ENCODE measurements at places on chromosomes 1 and 21. TPM values are rescaled to one million over a fixed set of nuclear protein-coding genes. Genes with fewer than 3 reads are reported as not detected.

DNA sequence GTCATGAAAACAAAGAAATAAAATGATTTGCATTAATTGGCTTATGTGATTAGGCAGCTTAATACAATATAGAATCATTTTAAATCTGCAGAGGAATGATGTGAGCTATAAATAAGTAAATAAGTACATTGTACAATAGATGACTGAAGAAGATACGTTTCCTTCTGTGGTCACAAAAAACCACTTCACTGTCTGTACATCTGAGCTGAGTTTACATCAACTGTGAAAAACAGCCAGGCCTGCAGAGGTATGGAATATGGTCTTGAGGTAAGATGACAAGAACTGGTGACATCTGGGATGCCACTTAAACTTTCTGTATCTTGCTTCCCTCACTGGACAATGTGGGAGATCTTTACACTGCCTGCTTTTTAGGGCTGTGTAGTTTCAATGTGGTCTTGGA lies 130.0 kb upstream of the BEND5 start:
- no peak for DNase-seq

Gene SPRR2F
- total RNA-seq: not detected

- no peak for DNase-seq
These were observed 255.5 kb upstream of the LRRC7 start for GRCh38 chr1:69312055-69312732.

Gene TCHHL1
- not detected for total RNA-seq

GRCh38 chr21:40041446-40041845 lies 174.2 kb downstream of the PCP4 start:
- no peak for DNase-seq

- no peak for DNase-seq
These were observed 9.1 kb downstream of the EXO1 start for GRCh38 chr1:241857131-241857530.

DNA sequence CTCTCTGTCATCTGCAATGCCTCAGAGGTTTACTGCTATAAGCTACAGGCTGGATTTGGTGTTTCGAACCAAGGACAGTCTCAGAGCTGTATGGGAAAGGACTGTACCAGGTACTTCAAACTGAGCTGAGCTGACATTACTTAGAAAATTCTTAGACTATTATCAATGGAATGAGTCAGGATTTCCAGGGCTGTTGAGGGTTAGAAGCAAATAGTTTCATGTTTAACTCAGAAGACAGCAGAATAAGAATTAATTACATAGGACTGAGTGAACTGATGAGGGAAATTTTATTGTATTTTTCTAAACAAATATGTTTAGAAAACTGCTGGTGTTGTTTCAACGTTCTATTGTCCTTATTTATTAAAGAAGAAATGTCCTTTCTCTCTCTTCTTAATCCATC lies 74.3 kb upstream of the CAPZB start:
- no peak for DNase-seq

Gene OR2L2
- total RNA-seq: not detected

DNA sequence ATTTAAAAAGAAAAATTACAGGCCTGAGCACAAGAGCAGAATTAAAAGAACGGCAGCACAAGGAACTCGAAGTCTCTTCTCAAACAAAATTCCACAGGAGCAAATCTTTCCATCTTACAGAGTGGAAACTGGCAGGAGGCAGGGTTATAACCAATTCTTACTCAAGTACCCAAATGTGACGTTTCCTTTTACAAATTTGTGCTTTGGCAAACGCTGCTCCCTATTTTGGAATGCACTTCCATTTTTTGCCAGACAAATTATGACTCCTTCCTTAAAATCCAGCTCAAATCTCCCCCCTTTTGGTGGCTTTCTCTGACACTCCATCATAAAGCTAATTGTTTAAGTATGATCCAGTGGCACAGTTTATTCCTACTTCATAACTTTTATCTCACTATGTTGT lies 7.8 kb downstream of the ERI3 start:
- no peak for DNase-seq

GRCh38 chr1:219782311-219782710 lies 146.0 kb downstream of the SLC30A10 start:
- no peak for DNase-seq

Gene C1orf94
- not detected for total RNA-seq

Gene TMPRSS3
- total RNA-seq: 0.05 TPM

DNA sequence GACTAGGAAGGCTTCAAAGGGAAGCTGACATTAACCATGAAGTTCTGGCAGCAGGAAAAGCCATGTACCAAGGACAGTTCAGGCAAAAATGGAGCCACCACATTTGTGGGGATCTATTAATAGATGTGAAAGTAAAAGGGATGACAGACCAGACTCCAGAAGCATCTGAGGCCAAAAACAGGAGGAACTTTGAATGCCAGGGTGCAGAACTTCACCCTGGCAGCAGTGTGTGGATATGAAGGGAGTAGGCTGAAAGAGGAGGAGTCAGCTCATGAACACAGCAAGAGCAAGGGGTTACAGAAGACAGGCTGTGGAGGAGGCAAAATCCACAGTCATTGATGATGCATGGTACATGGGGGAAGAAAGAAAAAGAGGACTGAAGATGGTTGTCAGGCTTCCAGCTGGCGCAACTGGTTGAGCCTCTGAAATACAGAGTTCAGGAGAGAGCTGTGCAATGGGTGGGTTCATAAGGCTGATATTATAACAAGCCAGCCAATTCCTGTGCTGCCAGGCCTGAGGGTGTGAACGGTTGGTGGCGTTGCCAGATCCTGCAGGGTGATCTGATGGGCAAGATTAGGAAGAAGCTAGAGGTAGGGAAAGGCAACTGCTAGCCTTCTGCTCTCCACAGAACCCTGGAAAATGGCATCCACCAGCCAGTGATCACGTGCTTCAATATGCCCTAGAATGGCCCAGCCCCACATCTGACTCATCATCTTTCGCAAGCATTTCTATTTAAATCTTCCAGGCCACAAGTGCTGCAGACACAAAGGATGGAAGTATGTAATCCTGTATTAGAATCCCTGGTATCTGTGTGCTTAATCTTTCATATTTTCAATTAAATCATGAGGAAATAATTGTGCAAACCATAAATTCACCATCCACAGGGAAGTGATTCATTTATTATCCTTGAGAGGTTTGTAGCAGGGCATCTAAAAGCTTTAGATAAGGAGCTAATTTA lies 81.9 kb downstream of the SLC25A24 start:
- no peak for DNase-seq

DNA sequence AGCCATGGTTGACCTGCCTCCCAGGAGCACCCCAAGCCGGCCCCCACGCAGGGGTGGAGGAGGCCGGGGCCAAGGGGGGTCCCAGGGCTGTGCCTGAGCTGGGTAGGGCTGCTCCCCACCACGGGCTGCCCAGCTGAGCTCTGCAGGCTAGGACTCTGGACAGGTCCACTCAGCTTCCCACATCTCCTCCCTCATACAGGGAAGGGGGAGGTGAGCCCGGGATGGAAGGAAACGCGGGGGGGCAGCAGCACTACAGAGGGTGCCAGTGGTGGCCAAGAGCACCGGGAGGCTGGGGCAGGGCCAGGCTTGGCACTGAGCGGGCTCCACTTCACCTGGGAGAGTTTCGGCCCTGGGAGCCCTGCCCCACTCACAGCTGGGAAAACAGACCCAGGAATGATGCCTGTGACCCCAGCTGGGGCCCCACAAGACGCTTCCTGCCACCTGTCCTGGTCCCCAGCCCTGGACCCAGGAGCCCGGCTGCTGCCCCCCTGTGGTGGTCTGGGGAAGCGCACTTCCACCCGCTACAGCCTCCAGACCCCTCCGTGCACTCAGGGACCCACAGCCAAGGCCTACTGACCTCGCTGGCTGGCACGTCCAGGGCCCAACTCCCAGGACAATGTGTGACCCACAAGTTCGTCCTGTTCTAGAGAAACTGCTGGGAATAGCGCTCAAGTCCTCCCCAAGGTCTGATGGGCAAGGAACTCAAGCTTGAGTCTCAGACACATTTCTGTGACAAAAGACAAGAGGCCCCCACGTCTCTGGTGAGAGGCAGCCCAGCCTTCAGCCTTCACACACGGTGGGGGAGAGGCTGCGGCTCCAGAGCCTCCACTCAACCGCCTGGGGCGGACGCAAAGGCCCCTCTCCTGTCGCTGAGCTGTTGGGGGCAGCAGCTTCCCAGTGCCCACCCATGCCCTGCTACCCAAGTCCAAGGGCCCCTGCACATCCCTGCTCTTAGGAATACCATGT lies 3.0 kb downstream of the AURKAIP1 start:
- DNase-seq: peak; percentile 71

Gene FMO2
- total RNA-seq: not detected

- DNase-seq: no peak
These were observed 254.2 kb downstream of the PAPPA2 start for GRCh38 chr1:176717066-176717750.

- no peak for DNase-seq
These were observed 8.4 kb downstream of the TP73 start for GRCh38 chr1:3660704-3661103.

- no peak for DNase-seq
These were observed 313.2 kb downstream of the OLFM3 start for GRCh38 chr1:101683561-101683960.

Gene APOBEC4
- total RNA-seq: not detected

Gene WNT2B
- 1.0 TPM for total RNA-seq

DNA sequence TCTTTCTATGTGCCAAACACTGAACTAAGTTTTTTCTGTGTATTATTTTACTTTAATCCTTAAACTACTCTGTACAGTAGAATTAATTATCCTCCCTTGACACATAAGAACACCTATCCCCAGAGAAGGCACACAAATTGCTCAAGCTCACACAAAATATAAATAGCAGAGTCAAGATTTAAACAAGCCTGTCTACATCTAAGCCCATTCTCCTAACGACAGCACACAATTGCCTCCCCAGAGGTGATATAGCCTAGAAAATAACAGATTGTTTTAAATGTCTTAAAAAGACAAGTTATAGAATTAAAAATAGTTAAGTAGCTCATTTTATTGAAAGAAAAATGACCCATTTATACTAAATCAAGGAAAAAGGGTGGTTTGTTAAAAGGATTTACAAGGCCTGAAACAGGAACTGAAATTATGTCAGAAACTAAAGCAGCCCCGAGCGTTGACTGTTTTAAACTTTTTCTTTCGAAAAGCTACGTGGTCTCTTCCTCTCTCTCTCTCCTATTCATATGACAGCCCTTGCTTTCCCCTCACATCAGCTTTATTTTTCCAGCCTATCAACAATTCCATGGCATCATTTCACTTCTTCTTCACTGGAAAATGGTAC lies 30.5 kb downstream of the TNFSF18 start:
- DNase-seq: no peak

- no peak for DNase-seq
These were observed 20.7 kb upstream of the PRSS38 start for GRCh38 chr1:227794817-227795192.

Gene GREM2
- not detected for total RNA-seq

DNA sequence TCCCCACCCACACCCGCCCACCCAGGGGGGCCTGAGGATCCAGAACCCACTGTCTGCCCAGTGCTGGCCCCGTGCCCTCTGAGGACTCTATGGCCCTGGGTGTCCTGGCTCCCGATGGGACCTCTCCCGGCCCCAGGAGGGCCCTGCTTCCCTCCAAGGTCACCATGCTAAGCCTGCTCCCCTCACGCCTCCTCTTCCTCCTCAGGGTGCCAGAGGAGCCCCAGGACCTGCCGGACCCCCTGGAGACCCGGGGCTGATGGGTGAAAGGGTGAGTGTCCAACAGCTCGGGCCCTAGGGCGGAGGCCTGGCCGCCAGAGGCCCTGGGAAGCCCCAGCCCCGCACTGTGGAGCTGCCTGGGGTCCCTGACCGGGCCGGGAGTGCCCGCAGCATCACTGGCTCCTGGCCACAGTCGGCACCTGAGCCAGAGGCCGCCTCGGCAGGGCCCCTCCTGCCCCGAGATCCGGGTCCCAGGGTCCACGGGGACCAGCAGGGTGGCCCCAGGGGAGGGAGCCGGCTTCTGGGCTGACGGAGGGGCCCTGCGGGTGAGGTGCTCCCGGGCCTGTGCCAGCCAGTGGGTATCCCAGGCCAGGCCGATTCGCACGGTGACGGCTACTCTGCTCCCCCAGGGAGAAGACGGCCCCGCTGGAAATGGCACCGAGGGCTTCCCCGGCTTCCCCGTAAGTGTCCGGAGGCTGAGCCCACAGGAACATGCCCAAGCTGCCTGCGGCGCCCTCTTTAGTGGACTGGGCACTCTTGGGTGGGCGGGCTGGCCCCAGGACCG lies 16.1 kb downstream of the COL6A1 start:
- no peak for DNase-seq

Gene TFAP2E
- total RNA-seq: 0.28 TPM

DNA sequence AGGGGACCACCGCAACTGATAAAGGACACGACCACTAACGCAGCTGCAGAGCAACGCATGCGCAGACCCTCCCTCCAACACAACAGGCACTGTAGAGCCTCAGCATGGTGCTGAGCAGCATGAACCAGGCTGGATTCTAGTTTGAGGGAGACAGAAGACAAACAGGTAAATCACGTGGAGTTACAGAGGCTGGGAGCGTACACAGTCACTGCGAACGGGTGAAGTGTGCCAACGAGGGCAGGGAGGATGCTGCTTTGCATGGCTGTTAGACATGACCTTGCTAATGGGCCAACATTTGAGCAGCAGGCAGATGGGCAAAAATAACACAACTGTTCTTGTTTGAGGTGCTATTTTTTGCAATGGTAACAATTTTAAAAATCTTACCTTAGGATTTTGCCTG lies 55.2 kb upstream of the NADK start:
- DNase-seq: no peak

GRCh38 chr21:17402937-17403336 lies 109.9 kb upstream of the CXADR start:
- DNase-seq: no peak

Gene C1orf185
- total RNA-seq: not detected
